ENCODE measurements at places on chromosomes 1 and 21. TPM values are rescaled to one million over a fixed set of nuclear protein-coding genes. Genes with fewer than 3 reads are reported as not detected.
A peak's percentile ranks its signal among the peaks of the same experiment; 100 is the strongest.

DNA sequence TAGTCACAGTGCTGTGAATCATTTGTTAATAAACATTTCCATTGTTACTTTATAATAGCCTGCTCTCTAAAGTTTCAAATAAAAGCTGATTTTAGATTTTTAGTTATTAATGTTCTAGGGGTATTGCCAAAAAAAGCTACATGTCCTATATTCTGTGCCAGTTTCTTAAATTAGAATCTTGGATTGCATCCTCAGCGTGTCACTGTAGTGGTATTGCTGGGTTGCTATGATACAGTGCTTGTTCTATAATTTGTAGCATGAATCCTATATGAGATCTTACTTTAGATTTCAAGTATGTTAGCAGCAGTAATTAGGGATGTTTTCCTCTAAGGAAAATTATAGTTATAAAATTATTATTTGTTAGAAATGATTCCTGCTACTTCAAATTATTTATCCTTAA lies 16.4 kb downstream of the PPP2R5A start:
- DNase-seq: no peak

- DNase-seq: peak; percentile 36
Observed at GRCh38 chr1:41875487-41875886, 43.2 kb downstream of the HIVEP3 start.

GRCh38 chr1:18746981-18747380 lies 112.5 kb downstream of the TAS1R2 start:
- no peak for DNase-seq

IFI44L gene
- total RNA-seq: 9.1 TPM

TENT5C gene
- total RNA-seq: 16.3 TPM

Data from heart right ventricle (tissue), 16 donors.